CD4-positive, alpha-beta T cell treated with Interferon alpha-2 for 1 hour (primary cell): ENCODE measurements at places on chromosomes 13 and 19.

GRCh38 chr13:78103936-78104335 is 185.3 kb upstream of the EDNRB start:
- no peak for DNase-seq

DNA sequence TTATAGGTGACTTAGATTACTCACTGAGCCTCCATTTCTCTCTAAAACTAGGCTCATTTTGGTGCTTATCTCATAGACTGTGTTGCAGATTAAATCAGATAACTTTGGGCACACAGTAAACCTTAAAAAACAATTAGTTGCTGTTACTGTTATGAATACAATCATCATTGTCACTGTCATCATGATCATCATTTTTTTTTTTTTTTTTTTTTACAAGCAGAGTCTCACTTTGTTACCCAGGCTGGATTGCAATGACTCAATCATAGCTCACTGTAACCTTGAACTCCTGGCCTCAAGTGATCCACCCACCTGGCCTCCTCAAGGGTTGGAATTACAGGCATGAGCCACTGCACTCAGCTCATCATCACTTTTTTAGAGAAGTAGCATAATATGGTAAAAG is 60.0 kb downstream of the VWA8 start:
- DNase-seq, result no peak

- no peak for DNase-seq
Observed at GRCh38 chr13:22454586-22454985, 726.2 kb upstream of the SGCG start.

GRCh38 chr19:14072535-14073260 is at the start of gene MISP3:
Gene MISP3, plus strand, starts transcription at chr19:14072786. Its CDS starts 524 bp downstream, at chr19:14073310.
- peak; percentile 55 for DNase-seq

DNA sequence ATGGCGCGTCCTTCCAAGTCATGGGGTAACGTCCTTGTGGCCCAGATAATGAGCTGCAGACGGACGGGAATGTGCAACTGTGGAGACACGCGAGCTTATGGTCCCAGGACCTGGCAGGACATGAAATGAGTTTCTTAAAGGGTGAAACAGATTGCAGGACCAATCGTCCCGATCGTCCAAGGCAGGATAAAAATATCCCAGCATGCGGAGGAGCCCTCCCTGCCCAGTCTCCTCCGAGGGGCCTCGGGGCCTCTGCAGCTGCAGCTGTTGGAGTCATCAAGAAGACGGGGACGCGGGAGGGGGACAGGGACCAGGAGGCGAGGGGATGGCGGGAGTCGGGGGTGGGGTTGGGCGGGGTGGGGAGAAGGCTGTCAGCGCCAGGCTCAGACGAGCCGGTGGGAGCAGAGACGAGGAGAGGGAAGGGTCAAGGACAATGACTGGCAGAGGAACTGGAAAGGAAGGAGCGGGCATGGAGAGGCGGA is 14.4 kb upstream of the GARIN5A start:
- no peak for DNase-seq

GRCh38 chr13:65830411-65831205 is 1399.5 kb downstream of the PCDH9 start:
- DNase-seq, result no peak

DNA sequence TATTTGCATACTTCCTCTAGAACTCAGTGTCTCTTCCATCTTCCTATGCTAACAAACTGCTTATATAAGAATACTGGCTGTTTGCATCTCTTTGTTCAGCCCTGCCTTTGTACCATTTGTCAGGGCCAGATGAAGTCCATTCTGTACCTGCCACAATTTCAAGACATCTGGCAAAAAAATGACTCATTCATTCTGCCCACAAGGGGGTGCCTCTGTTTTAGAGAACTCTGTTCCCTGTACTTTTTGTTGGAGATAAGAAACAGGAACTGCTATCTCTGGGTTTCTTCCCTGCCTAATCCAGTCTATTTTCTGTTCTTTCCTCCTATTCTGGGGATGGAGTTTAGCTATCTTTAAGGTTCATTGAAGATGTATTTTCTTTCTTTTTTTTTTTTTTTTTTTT is 23.0 kb downstream of the ZNF568 start:
- no peak for DNase-seq

DNA sequence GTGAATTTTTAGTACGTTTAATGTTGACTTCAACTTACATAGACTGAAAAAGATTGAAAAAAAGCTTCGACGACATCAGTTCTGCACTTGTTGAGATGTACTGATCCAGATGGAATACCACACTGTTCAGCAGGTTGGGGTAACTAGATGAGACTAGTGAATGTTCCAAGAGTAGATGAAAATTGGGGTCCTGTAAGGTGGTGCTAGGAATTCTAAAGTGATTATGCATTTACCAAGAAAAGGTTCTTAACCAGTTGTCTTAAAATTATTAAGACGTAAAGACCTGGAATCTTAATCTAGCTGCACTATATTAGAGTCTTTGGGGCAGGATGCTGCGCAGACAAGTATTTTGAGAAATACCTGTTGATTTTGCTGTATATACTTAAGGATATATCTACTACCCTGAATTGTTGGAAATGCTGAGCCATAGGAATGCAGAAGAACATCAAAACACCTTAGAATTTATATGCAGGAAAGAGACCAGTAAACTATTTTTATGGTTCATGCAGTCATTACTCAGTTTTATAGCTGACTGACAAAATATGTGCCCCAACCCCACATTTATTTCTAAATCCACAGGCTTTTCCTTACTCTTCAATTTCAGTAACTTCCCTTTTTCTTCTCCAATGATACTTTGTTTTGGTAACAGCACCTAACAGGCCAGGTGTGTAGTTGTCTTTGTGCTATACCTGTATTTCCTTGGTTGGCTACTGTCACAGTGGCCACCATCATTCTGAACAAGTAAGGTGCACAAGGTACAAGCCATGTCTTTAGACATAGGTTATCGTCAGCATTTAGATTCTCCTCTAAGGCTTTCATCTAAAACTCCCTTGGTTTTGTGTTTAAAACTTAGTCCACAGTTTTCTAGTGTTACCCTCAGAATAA is 8.6 kb downstream of the MIR17HG start:
- no peak for DNase-seq

- no peak for DNase-seq
Observed at GRCh38 chr19:21396121-21396520, 812 bp upstream of the ZNF493 start.

GRCh38 chr13:86960876-86961275 is 710.3 kb upstream of the SLITRK5 start:
- DNase-seq, result no peak
